ENCODE measurements at places on chromosomes 2 and 18.

DNA sequence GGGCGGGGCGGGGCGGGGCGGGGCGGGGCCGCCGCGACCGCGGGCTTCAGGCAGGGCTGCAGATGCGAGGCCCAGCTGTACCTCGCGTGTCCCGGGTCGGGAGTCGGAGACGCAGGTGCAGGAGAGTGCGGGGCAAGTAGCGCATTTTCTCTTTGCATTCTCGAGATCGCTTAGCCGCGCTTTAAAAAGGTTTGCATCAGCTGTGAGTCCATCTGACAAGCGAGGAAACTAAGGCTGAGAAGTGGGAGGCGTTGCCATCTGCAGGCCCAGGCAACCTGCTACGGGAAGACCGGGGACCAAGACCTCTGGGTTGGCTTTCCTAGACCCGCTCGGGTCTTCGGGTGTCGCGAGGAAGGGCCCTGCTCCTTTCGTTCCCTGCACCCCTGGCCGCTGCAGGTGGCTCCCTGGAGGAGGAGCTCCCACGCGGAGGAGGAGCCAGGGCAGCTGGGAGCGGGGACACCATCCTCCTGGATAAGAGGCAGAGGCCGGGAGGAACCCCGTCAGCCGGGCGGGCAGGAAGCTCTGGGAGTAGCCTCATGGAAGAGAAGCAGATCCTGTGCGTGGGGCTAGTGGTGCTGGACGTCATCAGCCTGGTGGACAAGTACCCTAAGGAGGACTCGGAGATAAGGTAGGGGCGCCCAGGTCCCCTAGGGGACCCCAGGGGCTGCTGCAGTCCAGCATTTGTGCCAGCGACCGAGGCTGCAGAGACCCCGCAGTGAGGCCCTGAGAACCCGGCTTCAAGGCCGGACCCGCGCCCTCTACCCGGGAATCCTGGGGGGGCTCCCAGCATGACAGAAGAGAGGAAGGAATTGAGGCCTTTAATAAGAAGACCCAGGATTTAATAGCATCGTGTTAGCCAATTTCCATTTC is at the start of gene KHK:
KHK (plus strand) TSS at position 49 of the 870 bp plus-strand sequence; CDS start at position 537, 488 bp downstream.
- no peak for DNase-seq

DNA sequence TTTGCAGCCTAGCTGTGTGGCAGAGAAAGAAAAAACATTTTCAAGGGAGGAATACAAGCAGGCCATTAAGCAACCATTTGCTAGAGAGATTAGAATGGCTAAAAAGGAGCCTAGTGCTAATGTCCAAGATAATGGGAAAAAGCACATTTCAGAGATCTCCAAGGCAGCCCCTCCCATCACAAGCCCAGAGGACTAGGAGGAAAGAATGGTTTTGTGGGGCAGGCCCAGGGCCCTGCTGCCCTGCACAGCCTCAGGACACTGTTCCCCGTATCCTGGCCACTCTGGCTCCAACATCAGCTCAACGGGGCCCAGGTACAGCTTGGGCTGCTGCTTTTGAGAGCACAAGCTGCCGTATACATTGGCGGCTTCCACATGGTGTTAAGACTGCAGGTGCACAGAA is 16.5 kb upstream of the GBX2 start:
- no peak for DNase-seq

DNA sequence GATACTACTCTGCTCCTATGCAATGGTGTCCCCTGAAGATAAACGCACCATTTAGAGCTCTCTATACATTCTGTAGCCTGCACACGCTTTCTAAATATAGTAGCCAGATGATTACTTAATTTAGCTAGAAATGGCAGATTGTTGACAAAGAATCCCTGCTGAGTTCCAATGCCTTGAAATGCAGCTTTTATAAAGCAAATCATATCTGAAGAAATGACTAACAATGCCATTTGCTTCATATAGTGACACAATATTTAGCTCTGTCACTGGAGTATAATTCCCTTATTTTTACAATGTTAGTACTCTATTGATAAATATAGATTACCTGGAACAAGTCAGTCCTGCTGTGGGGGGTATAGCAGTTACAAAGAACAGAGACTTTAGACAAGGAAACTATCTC is 166.2 kb downstream of the CDCA7 start:
- DNase-seq, result no peak

DNA sequence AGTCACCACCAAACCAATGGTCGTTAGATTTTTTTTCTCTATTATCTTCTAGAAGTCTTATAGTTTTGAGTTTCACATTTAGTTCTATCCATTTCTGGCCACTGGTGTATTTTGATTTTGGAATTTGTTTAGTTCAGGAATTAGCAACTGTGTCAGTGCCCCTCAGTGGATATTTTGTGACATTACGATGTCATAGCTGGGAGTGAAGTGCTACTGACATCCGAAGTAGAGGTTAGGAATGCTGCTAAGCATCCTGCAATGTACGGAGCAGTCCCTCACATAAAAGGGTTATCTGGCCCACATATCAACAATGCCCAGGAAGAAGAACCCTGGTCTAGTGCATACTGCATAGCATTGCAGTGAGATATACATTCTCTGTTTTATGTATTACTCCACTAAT is 157.4 kb upstream of the RGPD4 start:
- no peak for DNase-seq

DNA sequence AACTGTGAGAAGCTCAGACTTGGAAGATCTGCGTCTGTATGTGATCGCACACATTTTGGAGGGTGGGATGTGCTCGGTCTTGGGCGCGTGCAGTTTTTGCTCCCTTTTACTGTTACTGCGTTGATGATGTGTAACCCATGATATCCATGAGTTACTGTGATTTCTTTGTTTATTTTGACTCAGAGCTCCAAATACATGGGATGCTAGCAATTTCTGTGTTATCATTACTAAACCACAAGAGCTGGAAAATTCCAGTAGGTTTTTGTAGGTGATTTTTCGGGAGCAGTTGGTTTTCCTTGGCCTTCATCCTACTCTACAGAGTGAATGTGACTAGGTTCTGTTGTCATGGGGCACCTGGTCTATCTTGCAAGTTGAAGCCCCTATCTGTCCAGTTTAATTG is 124.2 kb downstream of the AGAP1 start:
- no peak for DNase-seq

GRCh38 chr2:227932403-227932802 is 61.0 kb downstream of the DAW1 start:
- DNase-seq, result no peak

- no peak for DNase-seq
Measured at GRCh38 chr18:74438091-74438490, 19.0 kb downstream of the DIPK1C start.

DNA sequence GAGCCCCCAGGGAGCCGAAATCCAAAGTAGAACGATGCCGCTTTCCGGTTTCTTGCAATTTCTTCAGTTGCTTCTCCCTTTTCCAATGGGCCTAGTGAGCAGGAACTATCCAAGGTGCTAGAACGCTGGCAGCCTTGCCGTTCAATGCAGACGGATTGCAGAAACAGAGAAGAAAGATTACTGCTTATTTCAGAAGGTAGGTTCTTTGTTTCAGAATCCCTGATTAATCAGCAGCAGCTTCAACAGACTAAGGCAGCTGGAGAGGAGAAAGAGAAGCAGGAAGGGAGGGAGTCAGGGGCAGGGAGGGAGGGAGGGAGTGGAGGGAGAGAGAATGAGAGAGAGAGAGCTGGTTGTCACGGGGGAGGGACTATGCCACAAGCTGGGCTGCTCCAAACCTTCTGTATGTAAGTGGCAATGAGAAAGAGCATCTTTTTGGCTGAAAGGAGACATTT is 576 bp downstream of the NYAP2 start:
- DNase-seq, result peak; percentile 54

DNA sequence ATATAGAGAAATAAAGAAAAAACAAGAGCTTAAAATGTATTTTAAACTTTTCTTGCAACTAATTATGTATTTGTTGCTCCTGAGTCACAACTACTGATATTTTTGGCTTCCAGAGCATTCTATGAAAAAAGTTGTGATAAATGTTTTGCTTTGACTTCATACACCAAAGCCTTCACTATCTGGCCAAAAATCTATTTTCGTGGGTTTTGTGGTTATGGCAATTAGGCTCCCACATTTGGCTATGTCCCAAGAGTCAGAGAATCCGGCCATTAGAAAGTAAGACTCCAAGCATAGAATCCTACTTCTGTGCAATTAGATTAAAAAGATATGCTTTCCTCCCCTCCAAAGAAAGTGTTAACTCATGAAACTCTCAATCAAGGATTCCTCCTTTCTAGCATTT is 1456.1 kb upstream of the ACVR2A start:
- DNase-seq, result no peak

- no peak for DNase-seq
Measured at GRCh38 chr2:178731300-178731699, 75.9 kb downstream of the TTN start.

GRCh38 chr2:49954059-49954458 is 799.7 kb upstream of the FSHR start:
- DNase-seq, result no peak

DNA sequence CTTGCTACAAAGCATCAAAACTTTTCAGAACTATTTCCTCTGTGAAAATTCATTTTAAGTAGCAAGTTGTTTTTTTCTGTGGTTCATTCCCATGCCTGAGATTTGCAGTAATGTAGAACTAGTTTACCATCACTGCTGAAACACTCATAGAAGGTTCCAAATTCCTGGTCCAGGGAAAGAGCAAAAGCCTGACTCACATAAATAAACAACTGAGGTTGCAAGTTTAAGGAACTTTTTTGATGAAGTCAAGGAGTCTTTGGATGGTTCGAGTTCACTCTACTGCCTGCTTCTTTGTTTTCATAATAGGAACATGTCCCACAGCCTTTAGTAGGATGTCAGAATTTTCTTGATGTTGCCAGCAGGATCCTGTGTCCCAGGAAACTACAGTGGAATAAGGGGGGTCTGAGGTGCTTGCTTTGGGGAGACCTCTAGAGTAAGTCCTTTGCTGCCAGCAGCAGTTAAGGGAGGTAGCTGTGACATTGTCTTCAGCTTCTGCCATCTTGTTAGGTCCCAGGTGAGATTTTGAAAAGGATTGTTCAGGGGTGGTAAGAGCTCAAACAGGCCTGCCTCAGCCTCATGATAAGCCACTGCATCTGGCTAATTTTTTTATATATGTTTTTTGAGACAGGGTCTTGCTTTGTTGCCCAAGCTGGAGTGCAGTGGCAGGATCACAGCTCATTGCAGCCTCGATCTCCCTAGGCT is 43.9 kb downstream of the ACSL3 start:
- DNase-seq, result no peak

- DNase-seq, result no peak
Measured at GRCh38 chr2:132875193-132875592, 205.2 kb upstream of the LYPD1 start.
